ENCODE measurements at places on chromosomes 1 and 21. TPM values are rescaled to one million over a fixed set of nuclear protein-coding genes. Genes with fewer than 3 reads are reported as not detected.

DNA sequence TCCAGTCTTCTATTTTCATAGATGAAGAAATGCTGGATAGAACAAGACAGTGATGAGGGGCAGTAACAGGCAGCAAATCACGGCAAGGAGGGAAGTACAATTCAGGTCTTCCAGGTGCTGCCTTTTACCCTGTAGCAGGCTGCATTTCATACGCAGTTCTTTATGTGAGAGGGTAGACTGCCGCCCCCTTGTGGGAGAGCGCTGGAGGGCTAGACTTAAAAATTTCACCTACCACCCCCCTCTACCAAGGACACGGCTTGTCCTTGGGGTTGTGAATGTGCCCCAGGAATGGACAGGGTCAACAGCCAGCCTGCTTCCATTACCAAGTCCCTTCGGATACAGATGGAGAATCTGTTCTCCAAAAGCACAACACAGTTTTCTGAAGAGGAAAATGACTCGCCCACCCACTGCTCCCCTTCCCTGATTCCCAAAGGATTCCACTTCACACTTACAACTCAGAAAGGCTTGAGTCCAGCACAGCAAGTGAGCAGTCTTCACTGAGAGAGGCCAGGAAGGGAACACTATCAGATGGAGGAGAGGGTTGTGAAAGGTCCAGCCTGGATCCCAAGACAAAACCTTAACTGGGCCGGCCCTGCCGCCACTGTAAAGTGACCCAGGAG lies 7.4 kb downstream of the WDR77 start:
- no peak for DNase-seq

DNA sequence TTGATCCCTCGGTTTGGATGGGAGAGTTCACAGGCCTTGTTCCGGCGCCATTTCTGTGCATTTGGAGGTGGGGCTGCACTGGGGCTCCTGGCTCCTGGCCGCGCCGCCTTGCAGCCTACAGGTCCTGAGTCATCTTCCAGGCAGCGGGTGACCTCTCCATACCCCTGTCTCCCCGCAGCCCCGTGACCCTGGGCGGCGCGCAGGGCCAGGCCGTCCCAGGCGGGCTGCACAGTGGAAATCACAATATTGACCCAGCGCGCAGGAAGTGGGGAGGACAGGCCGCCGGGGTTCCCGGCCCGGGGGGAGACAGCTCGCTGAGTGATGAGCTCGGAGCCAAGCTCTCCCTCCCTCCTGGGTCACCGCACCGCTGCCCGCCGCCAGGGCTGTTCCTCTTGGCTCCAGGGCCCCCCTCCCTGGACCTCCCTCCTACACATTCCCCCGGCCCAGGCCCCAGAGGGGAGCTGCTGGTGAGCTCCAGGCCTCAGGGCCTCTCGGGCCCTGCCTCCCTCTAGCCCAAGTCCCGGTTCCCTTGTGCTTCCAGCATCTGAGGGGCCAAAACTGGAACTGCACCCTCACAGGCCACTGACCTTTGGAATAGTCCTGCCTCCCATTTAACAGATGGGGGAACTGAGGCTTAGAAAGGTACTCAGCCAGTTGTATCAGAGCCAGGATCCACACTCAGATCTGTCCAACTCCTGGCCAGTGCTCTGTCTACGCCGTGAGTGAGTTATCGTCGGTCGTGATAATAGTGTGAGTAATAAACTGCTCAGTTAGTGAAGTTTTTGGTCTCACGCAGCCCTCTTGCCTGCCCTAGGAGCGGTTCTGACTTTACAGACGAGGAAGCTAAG lies 142.9 kb upstream of the WNT4 start:
- no peak for DNase-seq

DNA sequence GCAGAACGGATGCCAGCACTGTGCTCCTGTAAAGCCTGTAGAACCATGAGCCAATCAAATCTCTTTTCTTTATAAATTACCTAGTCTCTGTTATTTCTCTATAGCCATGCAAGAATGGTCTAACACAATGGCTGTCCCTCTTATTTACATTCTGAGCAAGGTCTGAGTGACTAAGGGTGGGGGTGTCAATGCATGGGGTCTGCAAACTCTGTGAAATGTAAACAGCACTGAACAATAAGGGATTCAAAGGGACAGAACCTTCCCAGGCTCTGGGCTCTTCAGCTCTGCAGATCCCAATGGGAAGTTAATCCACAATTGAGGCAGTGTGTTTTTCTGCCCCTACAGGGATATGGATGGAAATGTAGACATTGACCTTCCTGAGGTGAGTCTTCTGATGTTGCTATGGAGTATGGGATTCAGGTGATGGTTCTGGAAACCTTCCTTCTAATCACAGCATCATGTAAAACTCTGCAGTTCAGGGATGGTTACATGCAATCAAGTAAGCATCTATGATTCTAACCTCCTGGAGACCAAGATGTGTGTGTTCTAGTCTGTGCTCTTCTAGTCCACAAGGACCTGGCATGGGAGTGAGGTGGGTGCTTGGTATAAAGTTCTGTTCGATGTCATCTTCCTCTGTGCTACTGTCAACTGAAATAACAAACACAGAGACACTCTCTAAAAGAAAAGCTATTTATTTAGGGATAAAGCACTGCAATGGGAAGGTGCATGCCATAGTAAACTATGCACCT lies 38.6 kb downstream of the CAPN9 start:
- DNase-seq: no peak

DNA sequence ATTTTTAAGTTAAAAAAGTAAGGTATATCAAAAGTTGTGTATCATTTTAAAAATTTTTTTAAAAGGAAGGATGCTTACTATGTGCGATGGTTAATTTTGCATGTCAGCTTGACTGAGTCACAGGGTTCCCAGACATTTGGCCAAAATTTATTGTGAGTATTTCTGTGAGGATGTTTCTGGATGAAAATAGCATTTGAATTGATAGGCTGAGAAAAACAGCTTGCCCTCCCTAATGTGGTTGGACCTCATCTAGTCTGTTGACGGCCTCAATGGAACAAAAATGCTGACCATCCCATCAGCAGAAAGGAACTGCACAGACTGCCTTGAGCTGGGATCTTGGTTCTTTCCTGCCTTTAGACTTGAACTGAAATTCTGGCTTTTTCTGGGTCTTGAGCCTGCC lies 724.5 kb downstream of the NCAM2 start:
- no peak for DNase-seq

DNA sequence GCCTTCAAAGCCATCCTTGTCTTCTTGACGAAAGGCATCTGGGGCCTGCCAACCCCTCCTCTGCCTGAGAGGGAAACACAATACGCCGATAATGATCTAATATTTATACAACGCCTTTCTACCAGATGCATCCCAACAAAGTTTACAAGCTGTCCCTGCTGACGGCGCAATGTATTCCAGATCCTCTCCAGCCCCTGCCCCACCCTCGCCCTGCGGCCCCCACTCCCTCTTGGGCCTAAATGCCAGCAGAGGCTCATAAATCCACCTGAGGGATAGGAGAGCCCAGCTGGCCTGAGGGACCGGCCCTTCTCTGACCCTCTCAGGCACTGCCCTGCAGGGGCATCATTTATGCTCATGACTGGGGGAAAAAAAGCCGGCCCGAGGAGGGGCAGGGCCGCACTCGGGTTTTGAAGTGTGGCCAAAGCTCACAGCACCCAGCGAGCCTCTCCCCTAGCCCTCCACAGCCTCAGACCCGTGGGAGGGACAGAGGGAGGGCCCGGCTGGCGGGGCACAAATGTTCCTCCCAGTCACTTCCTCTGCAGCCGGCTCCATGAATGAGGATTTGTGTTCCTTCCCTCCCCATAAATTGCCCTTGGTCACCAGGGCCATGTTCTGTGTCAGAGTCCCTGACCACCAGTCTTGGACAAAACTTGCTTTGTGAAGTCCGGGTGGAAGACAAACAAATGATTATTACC lies 140.3 kb downstream of the FOXD2 start:
- DNase-seq: no peak

DNA sequence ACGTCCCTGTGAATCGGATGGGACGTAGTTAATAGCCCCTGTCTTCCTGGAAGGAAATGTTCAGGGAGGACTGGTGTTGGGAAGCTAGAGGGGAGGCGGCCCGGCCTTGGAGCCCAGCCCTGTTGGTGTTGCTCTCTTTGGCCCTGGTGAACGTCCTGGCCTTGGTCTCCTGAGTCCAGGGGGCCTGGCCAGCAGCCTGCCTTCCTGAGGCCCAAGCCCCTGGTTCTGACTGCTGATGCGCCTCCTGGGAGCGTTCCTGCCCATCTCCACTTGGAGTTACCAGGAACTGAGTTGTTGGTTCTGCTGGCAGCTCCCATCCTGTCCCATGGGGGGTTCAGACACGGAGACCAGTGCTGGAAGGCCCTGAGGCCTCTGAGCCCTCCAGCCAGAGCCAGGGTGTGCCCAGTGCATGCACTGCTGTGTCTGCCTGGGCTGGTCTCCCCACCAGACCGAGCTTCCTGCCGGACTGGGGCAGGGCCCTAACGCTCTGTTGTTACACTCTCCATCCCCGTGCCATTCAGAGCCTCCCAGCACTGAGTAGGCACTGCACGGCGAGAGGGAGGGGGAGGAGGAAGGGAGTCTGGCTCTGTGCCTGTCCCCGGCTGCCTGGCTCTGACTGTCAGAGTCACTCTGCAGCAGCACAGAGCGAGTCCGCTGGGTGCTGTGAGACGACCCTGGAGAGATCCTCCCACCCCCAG lies 382.5 kb upstream of the VAMP3 start:
- no peak for DNase-seq

GRCh38 chr1:107683191-107683657 lies 281.8 kb downstream of the VAV3 start:
- no peak for DNase-seq

GRCh38 chr21:43865540-43866259 lies 677 bp downstream of the AGPAT3 start:
- no peak for DNase-seq

DNA sequence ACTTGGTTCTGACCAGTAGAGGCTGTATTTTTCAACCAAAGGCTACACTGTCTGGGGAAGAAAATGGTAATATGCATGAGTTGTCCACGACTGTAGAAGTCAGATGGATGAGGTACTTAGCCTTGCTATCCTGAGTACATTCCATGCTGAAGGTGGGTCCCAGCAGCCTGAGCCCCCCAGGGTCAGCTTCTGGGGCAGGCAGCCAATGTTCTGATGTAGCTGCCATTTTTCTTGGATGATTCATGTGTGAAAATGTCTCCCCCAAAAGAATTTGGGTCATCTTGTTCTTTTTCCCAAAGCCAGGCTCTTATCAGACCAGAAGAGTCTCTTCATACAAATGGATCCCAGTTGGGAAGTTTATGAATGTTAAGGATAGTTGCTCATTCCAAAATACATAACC lies 172.2 kb upstream of the UBE2U start:
- DNase-seq: no peak

DNA sequence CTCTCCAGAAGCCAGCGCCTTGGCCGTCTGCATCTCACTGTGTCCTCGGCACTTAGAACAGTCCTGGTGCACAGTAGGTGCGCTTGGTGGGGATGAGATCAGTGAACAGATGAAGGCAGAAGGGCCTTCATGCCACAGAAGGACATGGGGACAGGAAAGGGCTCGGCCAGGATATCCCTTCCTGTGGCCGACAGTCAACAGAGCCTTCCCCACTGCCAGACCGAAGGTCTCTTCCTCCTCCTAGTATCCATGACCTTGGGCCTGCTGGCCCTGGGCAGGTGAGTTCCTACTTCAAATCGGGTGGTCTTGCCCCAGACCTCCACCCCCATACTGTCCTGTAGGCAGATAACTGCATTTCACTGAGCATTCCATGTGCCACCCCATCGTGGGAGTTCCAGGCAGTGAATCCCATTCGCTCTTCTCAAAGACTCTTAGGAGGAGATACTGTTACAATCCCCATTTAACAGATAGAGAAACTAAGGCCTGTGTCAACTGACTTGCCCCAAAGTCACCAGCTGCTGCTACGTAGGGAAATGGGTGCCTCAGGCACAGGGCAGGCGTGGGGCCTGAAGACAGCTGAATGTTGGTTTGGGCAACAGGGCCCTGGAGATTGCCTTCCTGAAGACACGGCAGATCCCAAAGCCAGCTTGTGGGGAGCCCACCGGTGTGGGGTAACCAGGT lies 3.5 kb downstream of the PLEKHG5 start:
- DNase-seq: no peak

DENND1B gene
- total RNA-seq: 7.7 TPM

KCNAB2 gene
- total RNA-seq: 27.6 TPM
